ENCODE measurements at places on chromosomes 2 and 18.

GRCh38 chr18:8469544-8470130 lies 139.6 kb upstream of the RAB12 start:
- no peak for DNase-seq

DNA sequence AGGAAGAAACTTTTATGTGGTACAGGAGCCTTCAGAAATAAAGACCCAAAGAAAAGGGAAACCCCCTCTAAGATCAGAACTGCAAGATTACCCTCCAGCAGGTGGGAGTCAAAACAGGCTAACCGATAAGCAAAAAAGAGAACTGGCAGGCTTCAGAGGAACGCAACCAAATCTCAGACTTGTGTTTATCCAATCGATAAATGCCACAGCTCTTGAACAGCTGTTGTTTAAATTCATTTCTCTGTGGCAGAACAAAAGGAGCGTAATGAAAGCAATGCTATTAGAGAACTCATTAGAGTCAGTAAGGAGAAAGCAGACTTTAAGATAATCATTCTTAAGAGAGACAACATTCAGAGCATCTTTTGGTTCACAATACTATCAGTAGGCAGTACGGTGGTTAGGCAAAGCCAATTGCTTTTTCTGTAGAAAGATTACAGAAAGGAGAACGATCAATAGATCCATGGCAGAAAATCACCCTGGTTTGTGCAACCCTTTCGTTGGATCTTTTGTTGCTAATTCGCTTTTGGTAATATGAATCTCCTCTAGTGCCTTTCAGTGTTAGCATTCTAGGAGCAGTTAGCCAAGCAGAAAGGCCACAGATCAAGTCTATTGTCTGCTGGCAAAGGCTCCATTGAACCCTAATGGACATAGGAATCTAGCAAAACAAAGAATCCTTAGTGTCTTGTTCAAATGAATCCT lies 476.4 kb upstream of the CHST9 start:
- no peak for DNase-seq

GRCh38 chr2:71932780-71933466 lies 214.7 kb downstream of the CYP26B1 start:
- DNase-seq, result no peak

- DNase-seq, result peak; percentile 62
These were observed at the start of gene HNMT for GRCh38 chr2:137964066-137964858. HNMT (plus strand) TSS chr2:137964473; CDS start chr2:137964492, 19 bp downstream.

DNA sequence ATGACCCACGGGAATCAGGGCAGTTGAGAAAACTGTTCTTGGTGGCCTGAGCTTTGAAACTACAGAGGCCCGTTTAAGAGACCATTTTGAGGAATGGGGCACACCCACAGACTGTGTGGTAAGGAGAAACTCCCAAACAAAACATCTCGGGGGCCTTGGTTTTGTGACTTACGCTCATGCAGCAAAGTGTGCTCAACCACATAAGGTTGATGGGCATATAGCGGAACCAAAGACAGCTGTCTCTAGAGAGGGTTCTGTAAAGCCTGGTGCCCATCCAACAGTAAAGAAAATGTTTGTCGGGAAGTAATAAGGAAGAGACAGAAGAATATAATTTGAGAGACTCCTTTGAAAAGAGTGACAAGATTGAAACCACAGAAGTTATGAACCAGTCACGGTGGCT lies 5.4 kb downstream of the MRO start:
- DNase-seq, result no peak

DNA sequence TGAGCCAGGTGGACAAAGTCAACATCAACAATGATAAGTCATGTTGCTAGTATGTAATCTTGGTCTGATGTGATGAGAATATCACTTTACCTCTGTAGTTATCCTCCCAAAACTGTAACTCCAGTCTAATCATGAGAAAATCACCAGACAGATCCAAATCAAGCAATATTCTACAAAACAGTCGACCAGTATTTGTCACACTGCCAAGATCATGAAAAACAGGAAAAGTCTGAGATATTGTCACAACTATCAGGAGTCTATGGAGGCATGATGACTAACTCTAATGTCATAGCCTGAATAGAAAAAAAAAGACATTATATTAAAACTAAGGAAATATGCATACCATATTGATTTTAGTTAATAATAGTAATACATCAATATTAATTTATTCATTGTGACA lies 1883.3 kb upstream of the CELF4 start:
- DNase-seq, result no peak

DNA sequence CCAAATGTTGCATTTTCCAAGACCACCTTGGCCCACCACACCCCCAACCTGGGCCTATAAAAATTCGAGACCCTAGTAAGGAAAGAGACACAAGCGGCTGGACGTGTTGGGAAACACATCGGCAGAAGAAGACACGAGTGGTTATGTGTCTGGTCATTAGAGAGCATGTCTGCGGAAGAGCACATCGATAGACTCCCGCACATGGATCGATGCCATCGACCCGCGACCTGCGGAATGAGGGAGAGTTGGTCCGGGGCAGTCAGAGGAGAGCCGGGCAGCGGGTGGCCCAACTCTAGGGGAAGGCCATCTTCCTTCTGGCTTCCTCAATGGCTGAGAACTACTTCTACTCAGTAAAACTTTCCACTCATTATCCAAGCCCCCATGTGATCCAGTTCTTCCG lies 219.4 kb downstream of the TGIF1 start:
- no peak for DNase-seq

GRCh38 chr2:119293254-119293653 lies 69.6 kb downstream of the STEAP3 start:
- DNase-seq, result no peak

- DNase-seq, result no peak
These were observed 175.7 kb downstream of the TGIF1 start for GRCh38 chr18:3625742-3626091.

GRCh38 chr2:164933671-164934189 lies 21.6 kb downstream of the SLC38A11 start:
- no peak for DNase-seq

DNA sequence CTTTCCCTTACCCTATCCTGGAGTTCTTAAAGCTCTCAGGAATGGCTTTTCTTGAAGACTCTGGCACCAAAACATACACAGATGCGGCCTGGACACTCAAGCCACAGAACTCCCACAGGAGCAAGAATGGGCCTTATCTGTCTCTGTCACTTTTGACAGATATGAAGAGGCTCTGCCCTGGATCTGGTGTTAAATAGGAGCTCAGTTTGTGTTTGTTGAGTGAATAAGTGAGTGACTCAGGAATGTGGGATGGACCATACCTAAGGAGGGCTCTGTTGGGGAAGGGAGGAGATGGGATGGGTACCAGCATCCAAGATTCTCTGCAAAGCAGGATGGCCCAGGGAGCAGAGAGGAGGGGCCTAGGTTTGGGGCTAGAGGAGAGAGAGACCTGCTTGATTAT lies 33.9 kb upstream of the EPAS1 start:
- DNase-seq, result no peak

GRCh38 chr2:4898706-4899105 lies 793.5 kb upstream of the SOX11 start:
- DNase-seq, result no peak

GRCh38 chr2:192124571-192124970 lies 70.2 kb downstream of the TMEFF2 start:
- DNase-seq, result no peak

DNA sequence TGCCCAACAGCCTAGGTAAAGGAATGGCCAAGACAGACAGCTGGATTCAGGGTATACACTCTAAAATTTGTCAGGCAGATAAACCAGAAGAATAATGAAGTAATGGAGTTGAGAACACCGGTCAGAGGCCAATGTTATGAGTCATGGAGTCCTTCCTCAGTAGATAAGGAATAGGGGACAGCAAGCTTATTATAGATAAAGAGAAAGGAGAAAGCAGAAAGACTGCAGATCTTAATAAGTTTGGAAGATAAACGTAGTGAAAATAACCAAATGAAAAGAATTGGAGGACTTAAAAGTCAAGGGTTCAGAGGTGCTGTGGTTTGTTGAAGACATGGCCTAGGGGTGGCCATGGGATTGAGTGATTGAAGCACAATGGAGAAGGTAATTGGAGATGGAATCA lies 63.5 kb upstream of the NFE2L2 start:
- DNase-seq, result no peak

GRCh38 chr2:203649176-203649814 lies 57.1 kb upstream of the CD28 start:
- no peak for DNase-seq

DNA sequence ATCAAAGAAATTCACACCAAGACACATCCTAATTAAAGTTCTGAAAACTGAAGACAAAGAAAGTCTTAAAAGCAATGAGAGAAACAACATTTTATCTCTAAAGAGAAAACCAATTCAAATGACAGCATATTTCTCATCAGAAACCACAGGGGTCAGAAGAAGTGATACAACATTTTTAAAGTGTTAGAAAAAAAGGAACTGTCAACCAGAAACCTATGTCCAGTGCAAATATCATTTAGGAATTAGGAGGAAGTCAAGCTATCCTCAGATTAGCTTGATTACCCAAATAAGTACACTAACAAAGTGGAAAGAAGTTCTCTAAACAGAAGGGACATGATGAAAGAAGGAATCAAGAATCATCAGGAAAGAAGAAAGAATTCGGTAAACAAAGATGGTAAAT lies 59.5 kb upstream of the BCL2L11 start:
- no peak for DNase-seq

DNA sequence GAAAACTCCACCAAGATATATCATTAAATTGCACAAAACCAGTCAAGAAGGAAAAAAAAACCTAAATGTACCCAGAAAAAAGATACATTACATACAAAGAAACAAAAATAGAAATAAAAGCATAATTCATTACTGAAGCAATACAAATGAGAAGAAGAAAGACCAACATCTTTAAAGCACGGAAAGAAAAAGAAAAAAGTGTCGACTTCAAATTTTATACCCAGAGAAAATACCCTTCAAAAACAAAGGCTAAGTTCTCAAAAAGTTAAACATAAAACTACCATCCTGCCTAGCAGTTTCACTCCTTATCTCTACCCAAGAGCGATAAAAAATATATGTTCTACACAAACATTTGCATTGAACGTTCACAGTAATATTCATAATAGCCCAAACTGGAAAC lies 82.0 kb downstream of the ATAD2B start:
- no peak for DNase-seq

- no peak for DNase-seq
These were observed 286.2 kb upstream of the CXCR4 start for GRCh38 chr2:136404176-136404575.

DNA sequence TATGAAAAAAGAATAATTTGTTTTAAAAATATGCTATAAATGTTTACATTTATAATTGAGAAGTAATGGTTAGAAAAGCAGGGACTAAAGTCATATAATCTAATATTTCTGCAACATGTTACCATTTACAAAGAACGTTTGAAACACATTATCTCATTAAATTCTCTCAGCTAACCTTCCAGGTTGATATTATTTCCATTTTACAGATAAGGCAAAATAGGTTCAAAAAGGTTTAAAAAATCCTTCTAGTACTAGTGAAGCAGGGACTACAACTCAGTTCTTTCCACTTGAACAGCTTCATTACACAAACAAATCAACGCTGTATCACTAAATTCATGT lies 875 bp downstream of the FASTKD1 start:
- no peak for DNase-seq

GRCh38 chr2:127185093-127185492 lies 35.0 kb downstream of the CYP27C1 start:
- DNase-seq, result no peak

- no peak for DNase-seq
These were observed 84.7 kb upstream of the ST6GAL2 start for GRCh38 chr2:106970471-106971261.

- peak; percentile 31 for DNase-seq
These were observed at the start of gene BCL2 for GRCh38 chr18:63319383-63320122. BCL2 (minus strand) TSS chr18:63319769.

All from BE2C (cell line).